Dorsolateral prefrontal cortex (tissue), 122 donors: ENCODE measurements at places on chromosomes 13 and 19.

- no peak for DNase-seq
These were observed 482.6 kb upstream of the PCDH20 start for GRCh38 chr13:61898207-61898606.

- no peak for DNase-seq
These were observed 32.4 kb upstream of the CACNA1A start for GRCh38 chr19:13538601-13539253.

DNA sequence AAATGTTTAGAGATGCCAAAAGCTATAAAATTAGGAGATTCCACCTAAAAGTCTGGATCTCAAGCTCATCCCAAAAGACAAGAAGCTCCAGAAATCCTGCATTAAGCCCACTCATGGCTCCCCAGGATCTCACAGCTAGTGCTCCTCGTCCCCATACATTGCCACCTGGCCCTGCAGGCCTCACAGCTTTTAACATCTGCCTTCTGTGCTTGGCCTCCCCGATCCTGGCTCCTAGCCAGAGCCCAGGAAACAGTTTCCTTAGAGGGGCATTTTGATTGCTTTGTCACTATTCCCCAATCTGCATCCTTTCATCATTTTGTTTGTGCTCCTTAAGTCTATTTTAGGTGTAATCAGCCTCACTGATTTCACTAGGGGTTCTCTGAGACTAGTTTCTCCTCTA is 14.5 kb upstream of the DCT start:
- DNase-seq = no peak

DNA sequence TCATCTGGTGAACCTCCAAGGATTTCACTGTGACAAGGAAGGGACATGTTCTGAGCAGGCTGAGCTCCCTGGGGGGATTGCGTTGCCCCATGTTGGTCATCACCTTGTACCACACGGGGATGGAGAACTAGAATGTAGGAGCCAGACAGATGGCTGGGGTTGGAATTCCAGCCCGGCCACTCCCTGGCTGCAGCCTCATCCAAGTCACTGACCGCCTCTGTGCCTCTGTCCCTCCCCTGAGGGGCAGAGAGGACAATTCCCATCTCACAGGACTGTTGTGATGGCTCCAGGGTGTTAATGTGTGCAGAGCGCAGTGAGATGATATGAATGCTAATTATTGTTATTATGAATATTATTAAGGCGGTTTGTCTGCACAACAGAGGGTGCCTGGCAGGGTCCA is 24.1 kb downstream of the ADGRL1 start:
- no peak for DNase-seq

DNA sequence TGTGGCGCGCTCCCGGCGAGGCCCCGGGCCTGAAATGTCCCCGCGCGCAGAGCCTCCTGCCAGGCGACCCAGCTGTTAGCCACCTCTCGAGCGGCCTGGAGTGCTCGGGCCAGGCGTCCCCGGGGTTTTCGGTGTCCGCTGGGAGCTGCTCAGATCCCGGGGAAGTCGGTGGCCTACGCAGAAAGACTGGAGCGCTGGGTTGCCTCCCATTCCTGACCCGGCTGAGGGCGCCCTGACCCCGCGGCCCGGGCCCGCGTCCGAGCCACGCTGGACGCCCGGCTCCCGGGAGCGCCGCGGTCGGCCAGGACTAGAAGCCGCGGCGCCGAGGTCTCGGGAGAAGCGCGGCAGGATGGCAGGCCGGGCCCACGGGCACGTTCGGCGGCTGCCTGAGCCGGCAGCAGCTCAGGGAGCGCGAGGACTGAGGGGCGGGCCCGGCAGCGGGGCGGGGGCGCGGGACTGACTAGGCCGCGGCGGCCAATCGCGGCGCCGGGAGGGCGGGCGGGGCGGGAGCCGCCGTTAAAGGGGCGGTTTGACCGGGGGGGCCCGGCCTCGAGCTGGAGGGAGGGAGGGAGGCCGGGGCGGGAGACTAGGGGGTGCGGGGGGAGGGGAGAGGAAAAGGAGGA is 1.3 kb upstream of the ZIC2 start:
- DNase-seq = no peak
